Endothelial cell of umbilical vein (primary cell): ENCODE measurements at places on chromosomes 13 and 19.

DNA sequence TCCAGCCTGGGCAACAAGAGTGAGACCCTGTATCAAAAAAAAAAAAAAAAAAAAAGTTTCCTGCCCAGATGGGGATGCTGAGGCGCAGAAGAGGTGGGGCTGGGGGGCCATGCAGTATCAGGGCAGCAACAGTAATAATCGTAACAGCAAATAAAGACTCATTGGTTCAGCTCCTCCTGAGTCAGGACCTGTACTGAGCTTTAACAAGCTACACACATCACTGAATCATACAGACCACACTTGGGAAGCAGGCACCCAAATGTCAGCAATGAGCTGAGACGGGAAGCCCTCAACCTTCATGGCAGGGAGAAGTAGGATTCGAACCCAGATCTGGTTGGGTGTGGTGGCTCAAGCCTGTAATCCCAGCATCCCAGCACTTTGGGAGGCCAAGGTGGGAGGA, 10.6 kb upstream of the DPF1 start:
- no peak overlapping the region for H3K4me3 ChIP-seq
- no peaks in the 10 kb centered on the region for H3K36me3 ChIP-seq
- no peaks in the 10 kb centered on the region for H3K4me1 ChIP-seq
- no peak for DNase-seq

- H3K27me3 ChIP-seq = no peaks in the 10 kb centered on the region
- DNase-seq = no peak
- no peak overlapping the region for H3K4me3 ChIP-seq
- no peak overlapping the region for H3K27ac ChIP-seq
Measured at GRCh38 chr13:69296130-69296529, 811.5 kb upstream of the ATXN8OS start.

DNA sequence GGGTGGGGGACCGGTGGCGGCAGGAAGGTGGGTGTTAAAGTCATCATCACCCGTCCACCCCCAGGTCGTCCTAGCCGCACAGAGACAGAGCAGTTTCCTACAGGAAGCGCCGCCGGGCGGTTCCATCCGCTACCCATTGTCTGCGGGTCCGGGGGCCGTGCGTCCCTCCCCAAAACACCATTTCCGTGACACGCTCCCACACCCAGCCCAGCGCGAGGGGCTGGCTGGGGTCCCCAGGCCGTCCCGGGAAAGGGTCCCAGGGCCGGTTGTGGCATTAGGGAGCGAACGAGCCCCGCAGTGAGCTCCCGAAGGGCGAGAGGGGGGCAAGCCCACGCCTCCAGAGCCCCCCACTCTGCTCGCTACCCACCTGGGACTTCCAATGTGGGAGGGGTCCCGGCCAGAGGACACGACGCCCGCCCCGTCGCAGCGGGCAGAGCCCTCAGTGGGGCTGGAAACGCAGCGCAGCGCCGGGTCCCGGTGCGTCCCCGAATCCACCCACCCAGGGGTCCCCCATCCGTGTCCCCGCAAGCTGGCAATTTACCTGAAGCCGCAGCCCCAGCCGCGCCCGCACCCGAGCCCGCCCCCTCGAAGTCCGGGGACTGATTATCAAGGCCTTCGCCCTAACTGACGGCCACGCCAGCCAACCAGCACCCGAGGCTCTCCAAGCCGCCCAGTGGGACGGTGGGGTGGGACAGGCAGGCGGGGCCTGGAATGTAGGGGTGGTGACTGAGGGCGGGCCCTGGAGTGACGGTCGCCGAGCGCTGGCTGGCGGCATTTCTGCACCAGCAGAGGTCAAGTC, at the start of gene KANK3:
TSS of gene KANK3 (minus strand) at position 579 of the 799 bp plus-strand sequence. CDS start 5,434 bp downstream, outside the sequence.
- H3K36me3 ChIP-seq = no peaks in the 10 kb centered on the region
- peak; percentile 94 for DNase-seq
- H3K4me1 ChIP-seq = peaks cover 26% of the 10 kb centered on the region
- peak within 1 kb of the TSS; percentile 65 for H3K4me3 ChIP-seq
- peak within 1 kb of the TSS; percentile 80 for H3K27ac ChIP-seq
- H3K27me3 ChIP-seq = no peaks in the 10 kb centered on the region

DNA sequence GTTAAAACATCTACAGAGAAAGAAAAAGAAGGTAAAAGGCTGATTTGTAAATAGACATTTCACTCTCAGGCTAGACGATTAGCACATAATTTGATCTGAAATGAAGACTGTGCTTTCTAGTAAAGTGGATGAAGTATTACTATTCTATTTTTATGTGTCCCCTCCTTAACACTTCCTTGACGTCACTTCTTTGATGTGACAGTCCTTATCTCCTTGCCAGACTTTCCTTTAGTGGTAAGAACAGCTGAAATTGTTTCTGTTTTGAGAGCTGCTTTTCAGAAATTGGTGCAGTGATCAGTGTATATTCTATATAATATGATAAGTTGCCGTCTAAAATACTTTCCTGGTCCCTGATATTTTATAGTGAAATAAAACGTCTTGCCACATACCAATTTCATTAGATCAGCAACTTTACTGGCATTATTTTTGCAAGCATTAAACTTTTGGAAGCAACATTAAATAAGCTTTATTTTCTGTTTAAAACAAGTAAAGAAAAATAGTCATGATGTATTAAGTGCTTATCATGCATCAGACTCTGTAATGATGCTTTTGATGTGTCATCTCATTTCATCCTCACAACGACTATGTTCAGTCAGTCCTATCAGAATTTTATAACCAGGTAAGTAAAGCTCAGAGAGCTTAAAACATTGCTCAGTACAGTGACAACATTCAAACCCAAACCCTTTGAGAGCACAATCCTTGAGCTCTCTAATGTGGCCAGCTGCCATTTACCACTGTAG, 210.3 kb upstream of the PCDH9 start:
- H3K27ac ChIP-seq = no peak overlapping the region
- no peak for DNase-seq
- no peaks in the 10 kb centered on the region for H3K27me3 ChIP-seq

GRCh38 chr13:36192166-36192565, 22.2 kb downstream of the SOHLH2 start:
- DNase-seq = no peak
- H3K4me3 ChIP-seq = no peak overlapping the region
- peaks cover 2% of the 10 kb centered on the region for H3K27me3 ChIP-seq
- H3K36me3 ChIP-seq = no peaks in the 10 kb centered on the region
- no peak overlapping the region for H3K27ac ChIP-seq

DNA sequence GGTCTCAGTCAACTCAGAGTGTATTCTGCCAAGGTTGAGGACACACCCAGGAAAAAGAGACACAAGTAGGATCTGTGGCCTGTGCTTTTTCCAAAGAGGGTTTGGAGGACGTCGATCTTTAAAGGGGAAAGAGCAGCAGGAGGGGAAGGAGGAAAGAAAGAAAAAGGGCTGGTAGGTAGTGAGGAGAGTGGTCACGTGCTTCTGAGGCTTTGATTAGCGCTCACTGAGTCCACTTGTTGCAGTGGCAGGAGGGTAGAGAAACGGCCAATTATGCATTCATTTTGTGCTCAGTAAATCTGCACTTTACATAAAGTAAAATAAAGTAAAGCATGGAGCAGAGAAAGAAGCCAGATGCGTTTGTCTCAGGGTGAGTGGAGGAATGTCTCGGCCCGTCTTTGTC, 126.0 kb upstream of the VSTM2B start:
- H3K4me3 ChIP-seq = no peak overlapping the region
- H3K27ac ChIP-seq = no peak overlapping the region
- H3K4me1 ChIP-seq = no peaks in the 10 kb centered on the region
- H3K36me3 ChIP-seq = no peaks in the 10 kb centered on the region
- H3K27me3 ChIP-seq = no peaks in the 10 kb centered on the region

GRCh38 chr19:45792470-45793177, at the start of gene DMWD:
Gene DMWD (minus strand): TSS chr19:45792845. CDS start chr19:45792756, 89 bp downstream.
- H3K36me3 ChIP-seq = peaks cover 7% of the 10 kb centered on the region
- H3K27ac ChIP-seq = peak within 1 kb of the TSS; percentile 57
- peak; percentile 99 for DNase-seq
- peaks cover 16% of the 10 kb centered on the region for H3K4me1 ChIP-seq

- no peak for DNase-seq
- H3K27me3 ChIP-seq = no peaks in the 10 kb centered on the region
- no peaks in the 10 kb centered on the region for H3K36me3 ChIP-seq
- H3K4me1 ChIP-seq = no peaks in the 10 kb centered on the region
- H3K4me3 ChIP-seq = no peak overlapping the region
Measured at GRCh38 chr13:83449668-83450395, 432.4 kb downstream of the SLITRK1 start.

DNA sequence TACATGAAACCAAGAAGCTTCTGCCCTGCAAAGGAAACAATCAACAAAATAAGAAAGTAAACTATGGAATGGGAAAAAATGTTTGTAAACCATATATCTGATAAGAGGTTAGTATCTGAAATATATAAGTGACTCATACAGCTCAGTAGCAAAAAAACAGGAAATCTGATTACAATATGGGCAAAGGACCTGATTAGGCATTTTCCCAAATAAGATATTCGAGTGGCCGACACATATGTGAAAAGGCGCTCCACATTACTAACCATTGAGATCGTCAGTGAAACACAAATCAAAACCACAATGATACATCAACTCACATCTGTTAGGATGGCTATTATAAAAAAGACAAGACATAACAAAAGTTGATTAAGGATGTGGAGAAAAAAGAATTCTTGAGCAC, 2818.6 kb upstream of the PCDH20 start:
- H3K36me3 ChIP-seq = no peaks in the 10 kb centered on the region
- peaks cover 14% of the 10 kb centered on the region for H3K4me1 ChIP-seq
- H3K27ac ChIP-seq = peak overlapping the region; percentile 61
- no peak overlapping the region for H3K4me3 ChIP-seq
- DNase-seq = peak; percentile 93
- no peaks in the 10 kb centered on the region for H3K27me3 ChIP-seq

GRCh38 chr13:33940898-33941297, 122.9 kb downstream of the RFC3 start:
- H3K27ac ChIP-seq = no peak overlapping the region
- no peaks in the 10 kb centered on the region for H3K36me3 ChIP-seq
- no peaks in the 10 kb centered on the region for H3K4me1 ChIP-seq
- DNase-seq = peak; percentile 8
- H3K4me3 ChIP-seq = no peak overlapping the region

DNA sequence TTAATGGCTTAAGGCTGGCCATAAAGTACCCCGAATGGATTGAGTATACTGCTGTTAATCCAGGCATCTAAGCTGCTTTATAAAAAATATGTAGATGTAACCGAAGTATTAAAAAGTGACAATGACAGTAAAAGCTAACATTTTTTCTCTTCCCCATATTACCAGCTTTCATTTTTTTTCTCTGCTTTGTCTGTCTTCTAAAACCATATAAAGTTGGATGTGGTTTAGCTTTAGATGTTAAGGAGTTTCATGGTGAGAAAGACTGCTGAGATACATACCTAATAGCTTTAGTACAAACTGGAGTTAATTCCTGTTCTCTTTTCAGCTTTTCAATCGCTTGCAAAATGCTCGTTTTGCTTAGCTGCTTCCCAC, 838 bp downstream of the AKAP11 start:
- peaks cover 17% of the 10 kb centered on the region for H3K4me1 ChIP-seq
- H3K27me3 ChIP-seq = no peaks in the 10 kb centered on the region
- peak overlapping the region; percentile 86 for H3K4me3 ChIP-seq
- H3K36me3 ChIP-seq = no peaks in the 10 kb centered on the region
- DNase-seq = no peak
- no peak overlapping the region for H3K27ac ChIP-seq

DNA sequence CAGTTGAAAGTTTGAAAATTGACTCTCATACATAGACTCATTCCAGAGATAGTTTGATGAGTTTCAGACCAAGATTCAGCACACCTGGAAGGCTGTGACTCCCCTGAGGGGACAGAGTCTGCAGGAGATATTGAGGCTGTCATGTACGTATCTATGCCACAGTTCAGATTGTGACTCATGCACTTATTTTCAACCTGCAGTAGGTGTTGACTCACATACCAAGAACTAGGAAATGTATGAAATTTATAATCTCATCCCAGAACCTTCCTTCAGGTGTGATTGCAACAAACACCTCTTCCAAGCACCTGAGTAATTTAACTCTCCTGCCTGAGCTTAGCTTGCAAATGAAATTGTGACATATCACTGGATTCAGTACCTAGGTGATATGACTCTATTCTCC, 64.4 kb upstream of the ZNF43 start:
- DNase-seq = no peak
- no peaks in the 10 kb centered on the region for H3K27me3 ChIP-seq
- no peaks in the 10 kb centered on the region for H3K4me1 ChIP-seq

DNA sequence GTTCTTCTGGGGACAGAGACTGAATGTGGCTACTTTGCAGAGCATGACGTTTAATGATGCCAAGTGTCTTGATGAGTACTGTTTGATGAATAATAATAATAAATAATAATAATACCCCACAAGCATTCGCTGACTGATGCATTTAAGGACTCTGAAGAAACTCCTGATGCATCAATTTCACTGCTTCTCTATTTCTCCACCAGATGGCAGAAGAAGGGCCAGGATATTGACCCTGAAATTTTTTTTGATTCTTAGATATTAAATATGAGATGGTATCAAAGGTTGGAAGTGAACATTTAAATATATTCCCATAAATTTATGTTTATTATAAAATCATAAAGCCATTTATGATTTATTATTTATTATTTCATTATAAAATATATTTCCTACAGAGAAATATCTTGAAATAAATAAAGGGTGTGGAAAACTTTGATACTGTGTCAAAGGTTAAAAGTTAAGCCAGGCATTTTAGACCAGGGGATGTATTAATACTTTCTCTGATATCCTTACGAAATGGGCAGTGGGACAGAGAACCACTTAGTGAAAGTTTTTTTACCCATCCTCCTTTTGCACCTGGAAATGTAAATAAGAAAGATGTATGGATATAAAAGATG, 170.9 kb downstream of the LACC1 start:
- H3K4me3 ChIP-seq = no peak overlapping the region
- peaks cover 18% of the 10 kb centered on the region for H3K27me3 ChIP-seq
- DNase-seq = peak; percentile 49
- H3K4me1 ChIP-seq = no peaks in the 10 kb centered on the region
- no peak overlapping the region for H3K27ac ChIP-seq

DNA sequence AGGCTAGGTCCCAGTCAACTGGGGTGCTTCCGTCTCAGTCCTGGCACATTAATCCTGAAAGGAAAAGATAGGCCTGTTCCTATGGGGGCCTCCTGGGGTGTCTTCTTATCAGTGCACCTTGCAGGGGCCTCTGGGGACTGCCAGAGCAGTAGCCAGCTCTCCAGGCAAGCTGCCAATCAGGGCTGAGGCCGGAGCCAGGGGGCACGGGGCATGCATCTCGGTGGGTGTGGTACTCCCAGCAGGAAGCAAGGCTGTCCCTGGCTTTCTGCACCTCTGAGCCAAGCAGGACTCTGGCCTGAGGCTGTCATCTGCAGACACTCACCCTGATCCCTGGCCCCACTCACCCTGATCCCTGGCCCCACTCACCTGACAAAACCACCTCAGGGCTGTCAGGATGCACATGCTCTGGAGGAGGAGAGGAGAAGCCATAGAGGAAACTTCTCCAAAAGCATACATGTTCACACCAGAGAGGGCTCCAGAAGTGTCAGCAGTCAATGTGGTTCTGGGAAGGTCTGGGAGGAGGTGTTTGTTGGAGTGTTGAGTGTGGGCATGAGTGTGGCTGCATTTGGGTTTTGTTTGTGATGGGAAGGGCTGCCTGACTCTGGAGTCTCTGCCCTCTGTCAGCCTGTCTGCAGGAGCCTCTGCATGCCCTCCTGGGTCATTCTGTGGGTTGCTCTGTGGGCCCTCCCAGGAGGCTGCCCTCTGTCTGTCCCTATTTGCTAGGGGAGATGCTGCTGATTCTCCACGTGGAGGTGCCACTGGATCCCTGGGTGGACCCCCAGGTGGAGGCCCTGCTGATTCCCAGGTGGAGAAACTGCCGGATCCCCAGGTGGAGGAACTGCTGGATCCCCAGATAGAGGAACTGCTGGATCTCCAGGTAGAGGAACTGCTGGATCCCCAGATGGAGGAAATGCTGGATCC, 22.7 kb upstream of the KCTD15 start:
- no peak for DNase-seq
- no peaks in the 10 kb centered on the region for H3K27me3 ChIP-seq
- no peaks in the 10 kb centered on the region for H3K36me3 ChIP-seq
- no peak overlapping the region for H3K27ac ChIP-seq
- no peak overlapping the region for H3K4me3 ChIP-seq
